ENCODE measurements at places on chromosomes 11 and 22. TPM values are rescaled to one million over a fixed set of nuclear protein-coding genes. Genes with fewer than 3 reads are reported as not detected.
A peak's percentile ranks its signal among the peaks of the same experiment; 100 is the strongest.

Gene COPB1
- total RNA-seq: 205 TPM

DNA sequence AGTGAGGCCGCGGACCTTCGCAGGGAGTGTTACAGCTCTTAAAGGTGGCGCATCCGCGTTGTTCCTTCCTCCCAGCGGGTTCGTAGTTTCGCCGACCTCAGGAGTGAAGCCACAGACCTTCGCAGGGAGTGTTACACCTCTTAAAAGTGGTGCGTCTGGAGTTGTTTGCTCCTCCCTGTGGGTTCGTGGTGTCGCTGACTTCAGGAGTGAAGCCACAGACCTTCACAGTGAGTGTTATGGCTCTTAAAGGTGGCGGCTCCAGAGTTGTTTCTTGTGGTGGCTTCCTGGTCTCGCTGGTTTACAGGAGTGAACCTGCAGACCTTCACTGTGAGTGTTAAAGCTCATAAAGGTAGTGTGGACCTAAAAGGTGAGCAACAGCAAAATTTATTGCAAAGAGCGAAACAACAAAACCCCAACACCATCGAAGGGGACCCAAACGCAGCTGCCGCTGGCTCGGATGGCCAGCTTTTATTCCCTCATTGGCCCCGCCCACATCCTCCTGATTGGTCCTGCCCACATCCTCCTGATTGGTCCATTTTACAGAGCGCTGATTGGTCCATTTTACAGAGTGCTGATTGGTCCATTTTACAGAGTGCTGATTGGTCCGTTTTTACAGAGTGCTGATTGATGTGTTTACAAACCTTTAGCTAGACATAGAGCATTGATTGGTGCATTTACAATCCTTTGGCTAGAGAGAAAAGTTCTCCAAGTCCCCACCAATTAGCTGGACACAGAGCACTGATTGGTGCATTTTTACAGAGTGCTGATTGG lies 1.2 kb upstream of the TMEM45B start:
- DNase-seq: no peak

Gene OR56A1
- total RNA-seq: not detected

- no peak for DNase-seq
Observed at GRCh38 chr11:115157247-115157646, 347.0 kb downstream of the CADM1 start.

Gene KCNJ5
- not detected for total RNA-seq

DNA sequence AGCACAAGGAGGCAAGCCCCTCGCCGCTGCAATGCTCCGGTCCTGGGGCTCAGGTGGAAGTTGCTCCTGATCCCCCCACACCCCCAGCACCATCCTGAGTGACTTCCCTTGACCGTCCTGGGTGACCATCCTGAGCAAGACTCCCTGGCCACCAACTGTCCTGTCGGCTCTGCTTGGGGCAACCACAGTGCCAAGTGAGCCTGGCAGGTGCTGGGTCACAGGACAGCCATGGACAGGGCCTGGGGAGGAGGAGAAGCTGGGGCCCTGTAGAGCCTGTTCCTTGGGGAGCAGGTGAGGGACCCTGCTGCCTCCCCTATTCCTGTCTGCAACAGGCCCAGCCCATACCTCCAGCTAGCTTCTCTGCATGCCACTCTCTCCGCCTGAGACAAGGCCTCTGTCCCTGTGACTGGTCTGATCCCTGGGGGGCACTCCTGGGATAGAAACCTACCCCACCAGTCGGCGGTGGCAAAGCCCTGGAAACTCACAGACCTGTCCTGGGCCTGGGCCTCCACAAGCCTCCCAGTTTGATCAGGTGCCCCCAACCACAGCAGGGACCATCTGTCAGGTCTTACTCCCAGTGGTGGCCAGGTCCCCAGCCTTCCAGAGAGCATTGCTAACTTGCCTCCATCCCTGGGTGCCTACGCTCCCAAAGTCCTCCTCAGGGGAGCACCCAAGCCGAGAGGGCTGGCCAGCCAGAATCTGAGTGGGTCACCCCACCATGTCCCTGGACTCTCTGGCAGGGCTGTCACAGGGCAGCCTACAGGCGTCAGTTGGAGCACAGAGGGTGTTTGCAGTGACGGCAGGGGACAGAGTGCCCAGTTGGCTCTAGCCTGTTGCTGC lies 68.7 kb upstream of the WNT7B start:
- DNase-seq: no peak

Gene MMP26
- not detected for total RNA-seq

Gene OR5P2
- not detected for total RNA-seq

- peak; percentile 82 for DNase-seq
Observed at GRCh38 chr11:8382436-8383053, 118.9 kb upstream of the LMO1 start.

GRCh38 chr22:28931844-28932567 lies 48.6 kb downstream of the ZNRF3 start:
- no peak for DNase-seq

GRCh38 chr11:81802591-81802990 lies 931.1 kb downstream of the FAM181B start:
- DNase-seq: no peak

Gene PRR33
- not detected for total RNA-seq
